ENCODE measurements at places on chromosomes 2 and 18.

- DNase-seq, result no peak
These were observed 143.5 kb downstream of the PTGR3 start for GRCh38 chr18:75065251-75066000.

DNA sequence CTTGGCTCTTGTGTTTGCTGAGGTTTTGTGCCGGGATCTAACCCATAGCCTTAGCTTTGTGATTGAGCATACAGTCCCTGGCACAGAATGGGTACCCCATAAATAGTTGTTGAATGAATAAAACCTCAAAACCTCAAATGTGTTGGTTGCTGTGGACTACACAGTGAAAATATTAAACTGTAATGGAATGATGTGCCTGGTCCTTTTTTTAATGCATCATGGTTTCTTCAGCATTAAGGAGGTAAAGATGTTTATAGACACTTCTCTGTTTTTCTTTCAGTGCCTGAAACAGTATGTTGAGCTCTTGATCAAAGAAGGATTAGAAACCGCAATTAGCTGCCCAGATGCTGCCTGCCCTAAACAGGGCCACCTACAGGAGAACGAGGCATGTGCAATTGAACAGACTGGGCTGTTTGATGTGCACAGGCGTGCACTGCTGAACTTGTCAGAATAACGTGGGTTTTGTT, 97.0 kb downstream of the RNF144A start:
- DNase-seq, result no peak

DNA sequence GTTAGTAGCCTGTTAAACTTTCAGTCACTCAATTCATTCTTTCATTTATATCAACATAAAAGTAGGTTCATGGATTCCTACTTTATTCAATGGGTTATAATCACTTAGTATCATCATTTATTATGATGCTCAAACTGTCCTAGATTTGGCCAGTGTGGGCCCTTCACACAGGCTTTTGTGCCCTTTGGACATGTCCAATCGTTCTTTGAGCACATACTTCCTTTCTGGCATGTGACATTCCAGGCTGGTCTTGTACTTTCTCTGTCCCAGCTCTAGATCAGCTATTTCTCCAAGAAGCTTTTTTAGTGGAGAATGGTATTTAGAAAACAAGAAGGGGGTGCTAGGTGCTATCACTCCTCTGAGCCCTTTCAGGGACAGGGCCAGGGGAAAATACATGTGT, 11.5 kb downstream of the POLR1A start:
- no peak for DNase-seq

GRCh38 chr2:239329972-239330572, 70.7 kb downstream of the HDAC4 start:
- DNase-seq, result no peak

GRCh38 chr18:26941584-26941983, 76.1 kb upstream of the AQP4 start:
- no peak for DNase-seq

GRCh38 chr2:239874636-239875356, 150.3 kb downstream of the NDUFA10 start:
- DNase-seq, result no peak

DNA sequence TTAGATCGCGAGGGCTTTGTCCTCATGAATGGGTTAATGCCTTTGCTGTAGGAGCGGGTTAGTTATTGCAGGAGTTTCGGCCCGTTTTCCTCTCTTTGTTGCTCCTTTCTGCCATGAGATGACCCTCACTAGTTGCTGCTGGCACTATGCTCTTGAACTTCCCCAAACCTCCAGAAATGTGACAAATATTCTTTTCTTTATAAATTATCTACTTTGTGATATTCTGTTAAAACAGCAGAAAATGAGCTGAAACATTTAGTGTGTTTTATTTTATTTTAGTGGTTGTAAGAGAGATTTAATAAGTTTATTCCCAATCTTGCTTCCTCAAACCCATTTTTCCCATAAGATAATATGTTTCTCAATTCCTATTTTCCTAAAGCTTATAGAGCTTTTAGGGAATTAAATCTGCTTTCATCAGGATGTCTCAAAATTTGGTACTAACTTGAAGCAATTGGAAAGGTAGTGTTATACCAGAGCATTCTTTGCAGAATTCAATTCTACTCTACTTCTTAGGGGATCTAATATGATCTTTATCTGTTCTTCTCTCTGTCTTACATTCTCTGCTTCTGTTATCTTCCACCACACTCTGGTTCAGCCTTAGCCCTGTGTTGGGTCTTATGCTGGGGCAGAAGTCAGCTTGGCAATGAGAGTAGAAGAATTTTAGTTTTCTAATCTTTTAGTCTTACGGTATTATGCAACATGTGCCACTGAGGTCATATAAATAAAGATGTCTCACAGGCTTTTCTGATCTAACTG, 23.1 kb downstream of the DDX1 start:
- no peak for DNase-seq

GRCh38 chr2:40550085-40550484, 98.2 kb upstream of the SLC8A1 start:
- no peak for DNase-seq

- DNase-seq, result no peak
These were observed 141.9 kb upstream of the RBMS1 start for GRCh38 chr2:160635488-160635887.

DNA sequence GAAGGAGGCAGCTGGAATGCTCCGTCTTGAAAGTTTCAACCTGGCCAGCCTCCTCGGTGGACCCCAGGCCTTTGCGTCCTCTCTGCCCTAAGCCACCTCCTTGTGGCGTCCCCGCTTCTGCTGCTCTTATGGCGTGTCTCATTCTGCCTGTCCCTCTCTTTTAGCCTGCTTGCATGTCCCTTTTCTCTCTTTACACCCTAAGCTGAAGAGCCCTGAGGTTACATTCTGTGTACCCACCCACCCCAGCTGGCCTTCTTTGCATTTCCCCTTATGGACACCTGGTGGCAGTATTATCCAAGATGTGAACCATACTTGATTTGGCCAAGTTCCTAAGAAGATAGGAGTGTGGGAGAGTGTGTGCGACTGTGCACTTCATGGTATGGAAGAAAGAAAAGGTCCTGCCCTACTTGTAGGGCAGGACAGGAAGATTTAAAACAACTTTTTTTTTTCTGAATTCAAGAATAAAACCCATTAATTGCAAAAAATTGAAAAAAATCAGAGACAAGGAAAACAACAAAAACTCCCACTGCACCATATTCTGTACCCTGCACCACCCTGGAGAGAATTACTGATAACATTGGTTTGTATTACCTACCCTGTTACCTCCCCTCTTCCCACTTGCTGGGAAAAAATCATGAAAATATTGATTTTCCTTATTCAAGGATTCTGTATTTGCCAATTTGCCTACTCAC, 77.4 kb downstream of the DYSF start:
- no peak for DNase-seq

DNA sequence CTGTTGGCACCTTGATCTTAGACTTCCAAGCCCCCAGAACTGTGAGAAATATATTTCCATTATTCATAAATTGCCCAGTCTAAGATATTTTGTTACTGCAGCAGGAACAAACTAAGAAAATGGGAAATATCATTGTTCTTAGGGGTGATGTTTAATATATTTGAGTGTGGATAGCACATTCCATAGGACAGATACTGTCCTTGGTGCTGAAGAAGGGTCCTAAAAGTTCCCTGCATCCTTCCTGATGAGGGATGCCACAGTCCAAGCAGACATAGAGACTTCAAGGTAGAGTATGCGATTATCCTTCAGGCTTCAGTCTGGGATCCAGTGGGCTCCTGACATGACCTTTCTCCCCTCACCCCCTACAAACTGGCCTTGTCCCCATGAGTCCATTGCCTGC, 689.0 kb downstream of the TDRD15 start:
- no peak for DNase-seq

- no peak for DNase-seq
These were observed 44.7 kb upstream of the C1D start for GRCh38 chr2:68107475-68107874.

GRCh38 chr18:7931763-7932162, 364.6 kb downstream of the PTPRM start:
- no peak for DNase-seq

DNA sequence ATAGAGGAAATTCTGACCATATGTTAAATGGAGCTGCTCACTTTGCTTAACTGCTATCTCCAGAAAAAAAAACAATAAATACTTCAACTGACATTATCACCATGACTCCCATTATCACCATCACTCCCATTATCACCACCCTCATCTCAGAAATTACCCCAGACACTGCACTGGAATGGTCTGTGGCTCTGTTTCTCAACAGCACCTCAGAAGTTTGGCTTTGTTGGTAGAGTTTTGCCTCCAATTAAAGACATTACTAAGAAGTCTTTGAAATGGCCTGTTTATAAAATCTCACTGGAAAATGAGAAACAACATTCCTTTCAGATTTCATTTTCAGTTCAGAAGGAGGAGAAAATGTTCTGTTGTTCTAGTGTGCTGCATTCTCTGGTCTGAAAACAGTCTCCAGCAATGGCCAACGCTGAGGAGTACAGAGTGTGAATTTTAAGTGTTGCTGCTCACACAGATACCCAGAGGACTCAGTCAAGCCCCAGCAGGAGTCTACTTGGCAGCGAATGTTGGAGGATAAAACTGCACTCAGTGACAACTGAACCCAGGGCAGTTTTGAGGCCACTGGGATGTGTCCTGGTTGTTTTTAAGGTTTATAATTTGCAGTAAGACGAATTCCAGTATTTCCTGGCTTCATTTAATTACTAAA, 364.5 kb upstream of the CDH2 start:
- DNase-seq, result no peak

DNA sequence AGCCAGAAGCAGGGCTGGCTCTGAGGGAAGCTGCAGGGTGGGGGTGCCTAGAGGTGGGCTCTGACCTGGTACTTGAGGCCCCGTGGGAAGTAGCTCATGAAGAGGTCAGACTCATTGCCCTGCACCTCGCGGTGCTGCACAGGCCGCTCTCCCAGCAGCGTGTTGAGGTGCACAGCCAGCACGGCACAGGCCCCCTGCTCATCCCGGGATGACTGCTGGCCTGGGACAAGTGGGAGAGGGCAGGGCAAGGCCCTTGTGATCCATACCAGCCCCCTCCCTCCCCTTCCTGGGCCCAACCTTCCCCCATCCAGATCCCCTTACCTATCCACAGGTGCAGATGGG, 8.7 kb downstream of the CAPG start:
- no peak for DNase-seq

DNA sequence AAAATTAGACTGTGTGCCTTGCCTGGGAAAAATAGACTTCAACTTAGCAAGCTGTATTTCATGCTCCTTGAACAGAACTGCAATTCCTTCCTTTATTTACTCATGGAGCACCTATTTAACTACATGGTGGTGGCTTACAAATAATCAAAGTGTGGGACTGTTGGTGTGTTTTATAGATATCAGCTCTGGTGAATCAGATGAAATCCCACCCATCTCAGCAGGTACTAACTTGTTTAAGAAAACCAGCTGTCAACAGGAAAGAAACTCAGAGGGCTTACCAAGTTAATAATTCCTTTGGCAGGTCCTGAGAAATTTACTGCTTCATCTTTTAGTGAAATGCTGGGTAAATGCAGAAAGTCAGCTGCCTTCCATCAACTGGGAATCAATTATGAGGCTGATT, 830.6 kb downstream of the SLC4A3 start:
- DNase-seq, result no peak

DNA sequence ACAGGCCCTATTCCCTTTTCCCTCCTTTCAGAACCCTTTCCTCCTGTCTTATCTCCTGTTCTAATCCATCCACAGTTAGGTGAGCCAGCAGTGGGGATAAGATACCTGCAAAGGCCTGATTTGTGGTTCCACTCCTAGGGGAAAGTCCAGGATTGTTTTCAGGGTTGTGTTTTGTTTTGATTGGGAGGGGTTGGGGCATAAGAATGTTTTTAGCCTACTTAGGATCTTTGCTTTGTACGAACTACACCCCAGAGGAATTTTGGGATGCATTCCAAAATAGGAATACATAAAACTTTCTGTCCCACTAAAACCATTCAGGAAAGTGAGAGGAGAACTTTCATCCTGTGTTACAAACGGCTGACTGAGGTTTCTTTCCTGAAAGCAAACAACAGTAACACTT, 150.8 kb upstream of the PGAP1 start:
- no peak for DNase-seq

DNA sequence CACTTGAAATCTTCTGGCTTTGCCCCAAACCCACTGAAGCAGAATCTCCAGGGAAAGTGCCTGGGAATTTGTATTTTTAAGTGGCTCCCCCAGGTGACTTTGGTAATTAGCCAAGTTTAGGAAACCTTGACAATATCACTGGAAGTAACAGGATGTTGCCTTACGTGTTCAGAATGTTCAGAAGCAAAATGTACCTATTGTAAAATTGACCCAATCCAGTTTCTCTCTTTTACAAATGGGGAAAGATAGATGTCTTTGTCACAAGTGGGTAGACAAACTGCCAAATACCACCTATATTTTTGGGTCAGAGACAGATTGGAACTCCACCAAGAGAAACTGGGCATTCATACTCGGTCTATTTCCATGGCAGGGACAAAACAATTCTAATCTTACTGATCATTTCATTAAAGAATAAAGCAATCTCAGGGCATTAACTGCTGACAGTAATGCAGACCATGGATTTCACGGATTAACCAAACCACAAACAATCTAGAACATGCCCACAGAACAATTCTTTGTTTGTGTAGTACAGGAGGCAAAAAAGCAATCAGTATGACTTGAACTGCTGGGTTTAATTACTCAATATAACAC, 255.8 kb downstream of the ERBB4 start:
- DNase-seq, result no peak

DNA sequence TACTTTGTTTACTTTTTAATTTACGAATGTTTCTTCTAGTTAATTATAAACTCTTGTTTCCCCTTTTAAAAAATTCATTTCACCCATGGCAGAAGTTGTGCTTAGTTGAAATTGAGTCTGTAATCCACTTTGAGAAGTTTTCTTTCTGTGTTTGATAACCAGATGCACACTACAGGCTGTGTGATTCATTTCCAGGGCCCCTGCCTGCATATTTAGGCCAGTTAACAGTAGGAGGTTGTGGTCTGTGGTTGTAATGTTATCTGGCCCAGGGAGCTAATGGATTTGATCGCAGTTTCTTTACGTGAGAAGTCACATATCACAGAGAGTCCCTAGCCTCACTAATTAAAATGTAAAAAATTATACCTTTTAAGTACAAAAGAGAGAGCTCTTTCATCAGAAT, 3.3 kb downstream of the CDH7 start:
- no peak for DNase-seq

DNA sequence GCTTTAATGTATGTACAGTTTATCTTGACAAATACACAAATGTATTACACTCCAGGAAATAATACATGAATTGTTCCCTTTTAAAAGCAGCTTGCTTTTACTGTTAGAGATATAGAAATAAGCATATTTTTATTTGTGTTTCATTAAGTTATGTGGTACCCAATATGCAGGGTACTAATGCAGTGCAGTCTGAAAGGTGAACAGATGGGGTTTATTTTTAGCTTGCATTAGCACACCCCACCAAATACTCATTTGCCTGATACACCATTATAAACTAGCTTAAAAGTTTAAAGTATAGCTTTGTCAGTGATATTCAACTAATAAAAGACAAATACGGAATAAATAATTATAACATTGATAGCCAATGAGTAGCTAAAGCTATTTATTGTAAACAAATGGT, 394.7 kb upstream of the ZNF804A start:
- DNase-seq, result no peak

DNA sequence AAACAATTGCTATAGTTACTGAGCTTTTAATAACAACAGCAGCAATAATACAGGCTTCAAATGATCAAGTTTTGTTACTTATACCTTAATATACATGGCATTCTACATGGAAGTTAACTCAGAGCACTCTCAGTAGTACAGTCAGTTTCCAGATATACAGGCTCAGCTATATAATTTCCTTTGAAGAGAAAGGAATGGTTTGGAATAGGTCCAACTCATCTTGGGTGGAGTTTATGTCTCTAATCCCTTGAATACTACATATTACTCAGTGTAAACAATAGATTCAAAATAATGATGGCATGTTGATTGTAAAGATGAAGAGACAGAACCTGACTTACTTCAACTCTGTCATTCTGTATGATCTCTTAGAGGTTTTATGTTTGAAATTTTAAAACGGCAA, 174.9 kb downstream of the EPHA4 start:
- no peak for DNase-seq

Measured in T-helper 22 cell (primary cell).